GM12891 (cell line): ENCODE measurements at places on chromosomes 6 and 20.

DNA sequence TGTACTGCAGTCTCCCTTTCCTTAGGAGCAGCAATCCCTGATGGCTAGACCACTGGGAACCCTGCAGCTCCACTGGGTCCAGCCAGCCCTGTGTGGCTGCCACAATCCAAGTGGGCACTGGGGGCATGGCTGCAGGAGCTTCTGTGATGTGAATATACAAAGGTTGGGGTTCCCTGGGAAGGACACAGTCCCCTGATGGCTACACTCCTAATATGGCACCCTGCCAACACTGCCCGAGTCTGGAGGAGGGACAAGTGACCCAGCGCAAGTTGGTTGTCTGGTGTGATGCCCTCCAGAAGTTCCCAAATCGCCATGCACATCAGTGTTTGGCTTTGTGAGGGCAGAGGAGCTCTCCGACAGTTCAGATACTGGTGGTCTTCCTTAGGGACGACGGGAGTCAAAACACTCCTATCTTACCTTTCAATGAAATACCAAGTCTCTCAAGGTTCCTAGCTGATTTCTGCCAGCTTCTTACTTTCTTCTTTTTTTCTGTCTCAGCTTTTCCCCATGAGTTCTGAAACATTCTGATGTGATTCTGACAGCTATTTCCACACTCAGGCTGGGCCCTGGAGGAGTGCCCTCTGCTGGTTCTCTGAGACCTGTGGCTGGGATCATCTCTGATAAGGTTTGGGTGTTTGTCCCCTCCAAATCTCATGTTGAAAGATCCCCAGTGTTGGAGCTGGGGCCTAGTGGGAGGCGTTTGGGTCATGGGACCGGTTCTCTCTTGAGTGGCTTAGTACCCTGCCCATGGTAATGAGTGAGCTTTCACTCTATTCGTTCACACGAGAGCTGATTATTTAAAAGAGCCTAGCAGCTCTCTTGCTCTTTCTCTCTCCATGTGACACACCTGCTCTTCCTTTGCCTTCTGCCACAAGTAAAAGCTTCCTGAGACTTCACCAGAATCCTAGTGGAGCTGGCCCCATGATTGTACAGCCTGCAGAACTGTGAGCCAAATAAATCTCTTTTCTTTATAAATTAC is 15.5 kb upstream of the ZFP57 start:
- no peak for DNase-seq

- no peak for DNase-seq
These were observed 382.0 kb upstream of the CDH4 start for GRCh38 chr20:60870040-60870439.

GRCh38 chr6:131937226-131937625 is 13.9 kb downstream of the CCN2 start:
- no peak for DNase-seq

DNA sequence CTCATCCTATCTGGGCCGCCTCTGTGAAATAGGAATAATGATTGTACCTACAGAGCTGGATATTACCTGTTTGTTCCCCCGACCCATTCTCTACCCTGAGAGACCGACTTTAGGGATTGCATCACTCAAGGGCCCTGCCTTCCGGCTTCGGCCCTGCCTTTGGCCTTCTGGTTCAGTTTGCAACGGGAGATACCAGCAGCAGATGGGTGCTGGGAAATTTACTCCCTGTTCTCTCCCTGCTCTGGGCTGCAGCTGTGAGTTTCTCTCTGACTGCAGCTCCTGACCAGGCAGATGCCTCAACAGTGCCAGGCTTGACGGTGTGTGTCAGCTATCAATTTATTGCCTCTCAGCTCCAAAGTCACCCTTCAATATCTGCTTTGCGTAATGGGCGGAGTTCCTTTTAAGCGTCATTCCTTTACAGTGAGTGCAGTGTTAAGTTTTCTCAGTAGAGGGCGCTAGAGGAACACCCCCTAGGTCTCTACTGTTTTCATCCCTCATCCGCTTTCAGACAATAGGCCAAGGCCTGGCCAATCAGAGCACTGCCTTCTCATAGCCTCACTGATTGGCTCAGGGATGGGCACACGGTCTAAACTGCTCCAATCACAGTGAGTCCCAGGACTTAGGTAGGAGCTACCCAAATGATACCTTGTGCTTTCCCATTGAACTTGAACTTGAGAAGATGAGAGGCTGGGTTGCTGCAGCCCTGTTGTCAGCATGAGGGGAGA is 30.0 kb downstream of the KCNG1 start:
- DNase-seq: peak; percentile 48

DNA sequence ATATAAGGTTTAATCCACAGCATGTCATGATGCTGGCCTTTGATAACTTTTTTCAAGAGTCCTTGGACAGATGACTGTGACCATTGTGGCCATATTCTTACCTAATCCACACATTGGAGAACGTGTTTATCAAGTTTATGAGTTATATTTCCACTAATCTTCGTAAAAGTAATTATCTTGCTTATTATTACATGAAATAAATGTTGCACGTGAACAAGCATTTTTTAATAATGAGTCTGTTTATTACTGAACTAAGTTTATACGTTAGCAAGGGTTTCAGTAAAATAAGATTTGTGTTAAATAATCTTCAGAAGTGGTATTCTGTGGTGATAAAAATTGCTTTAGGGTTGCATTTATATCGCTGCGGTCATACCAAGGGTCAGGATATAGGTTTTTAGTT is 107.1 kb downstream of the SCAF8 start:
- DNase-seq: no peak

DNA sequence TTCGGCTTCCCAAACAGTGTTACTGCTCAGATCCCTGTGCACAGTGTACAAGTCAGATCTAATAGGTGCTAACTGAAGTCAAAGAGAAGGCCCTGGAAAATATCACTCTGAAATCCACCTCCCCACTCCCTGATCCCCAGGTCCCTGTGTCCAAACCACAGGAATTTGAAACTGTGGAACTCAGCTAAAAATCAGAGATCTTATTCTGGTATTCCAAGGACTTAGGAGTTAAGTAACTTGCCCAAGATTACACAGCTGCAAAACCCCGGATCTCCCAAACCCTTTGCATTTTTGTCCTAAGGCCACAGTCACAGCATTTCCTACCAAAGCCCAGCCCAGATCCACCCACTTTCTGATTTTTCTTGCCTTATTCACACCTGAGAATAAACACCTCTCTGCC is 32.3 kb upstream of the SLC23A2 start:
- DNase-seq: no peak

- no peak for DNase-seq
These were observed 39.5 kb upstream of the THBS2 start for GRCh38 chr6:169293196-169293595.

- DNase-seq: no peak
These were observed 63.8 kb upstream of the DYNLRB1 start for GRCh38 chr20:34452281-34452982.

DNA sequence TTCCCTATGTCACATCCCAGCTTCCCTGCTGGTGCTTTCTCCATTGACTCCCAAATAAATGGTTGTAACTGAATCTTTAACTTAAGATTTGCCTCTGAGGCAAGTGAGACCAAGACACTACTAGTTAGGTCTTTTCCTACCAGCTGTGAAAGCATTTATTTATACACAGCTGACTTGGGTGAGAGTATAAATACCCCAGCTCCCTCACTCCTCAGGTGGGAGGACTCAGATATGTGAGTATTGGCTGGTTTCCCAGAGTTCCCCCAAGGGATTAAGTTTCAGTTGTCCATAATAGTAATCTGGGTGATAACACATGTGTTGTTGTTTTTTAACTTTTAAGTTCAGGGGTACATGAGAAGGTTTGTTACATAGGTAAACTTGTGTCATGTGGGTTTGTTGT is 49.8 kb downstream of the CFAP61 start:
- no peak for DNase-seq

DNA sequence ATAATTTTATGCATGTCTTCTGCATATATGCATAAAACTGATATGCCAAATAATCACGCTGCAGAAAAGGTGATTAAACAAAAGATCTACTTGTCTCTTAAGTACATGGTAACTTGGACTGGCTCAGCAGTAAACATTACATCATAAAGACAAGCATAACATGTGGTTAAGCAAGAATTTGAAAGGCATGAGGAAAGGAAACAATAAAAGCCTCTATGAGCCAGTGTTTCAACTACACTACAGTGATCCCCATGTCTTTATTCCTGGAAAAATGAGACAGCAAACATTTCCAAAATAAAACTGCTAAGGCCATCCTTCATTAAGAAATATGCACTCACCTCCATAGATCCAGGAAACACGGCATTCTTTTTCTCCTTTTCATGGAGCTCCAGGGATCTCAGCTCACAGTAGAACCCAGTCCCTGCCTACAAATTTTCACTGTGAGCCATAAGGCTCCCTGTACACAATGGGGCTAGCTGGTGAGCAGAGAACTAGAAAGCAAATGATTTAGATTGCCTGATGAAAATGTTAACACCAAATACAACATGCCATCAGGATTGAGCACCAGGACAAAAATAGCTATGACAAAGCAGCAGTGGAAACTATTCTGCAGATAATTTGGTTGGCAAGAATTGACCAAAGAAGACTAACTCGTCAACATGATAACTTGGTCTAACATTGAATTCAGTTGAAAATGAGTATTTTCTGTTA is 156.1 kb downstream of the COL21A1 start:
- no peak for DNase-seq

- DNase-seq: no peak
These were observed 180.6 kb downstream of the EYA2 start for GRCh38 chr20:47075263-47075662.

DNA sequence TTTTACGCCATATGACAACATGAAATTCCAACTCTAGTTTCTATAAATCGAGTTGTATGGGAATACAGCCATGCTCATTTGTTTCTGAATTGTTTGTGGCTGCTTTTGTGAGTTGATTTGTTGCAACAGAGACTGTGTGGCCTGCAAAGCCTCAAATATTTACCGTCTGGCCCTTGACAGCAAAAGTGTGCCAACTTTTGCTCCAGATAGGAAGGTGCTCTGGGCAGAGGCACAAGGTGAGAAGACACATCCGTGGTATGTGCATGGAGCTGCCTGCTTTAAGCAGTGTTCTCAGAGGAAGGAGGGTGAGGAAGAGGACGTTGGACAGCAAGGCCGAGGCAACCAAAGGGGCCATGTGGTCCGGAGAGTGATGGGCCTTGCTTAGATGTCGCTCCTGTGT is 57.4 kb downstream of the IYD start:
- DNase-seq: no peak

DNA sequence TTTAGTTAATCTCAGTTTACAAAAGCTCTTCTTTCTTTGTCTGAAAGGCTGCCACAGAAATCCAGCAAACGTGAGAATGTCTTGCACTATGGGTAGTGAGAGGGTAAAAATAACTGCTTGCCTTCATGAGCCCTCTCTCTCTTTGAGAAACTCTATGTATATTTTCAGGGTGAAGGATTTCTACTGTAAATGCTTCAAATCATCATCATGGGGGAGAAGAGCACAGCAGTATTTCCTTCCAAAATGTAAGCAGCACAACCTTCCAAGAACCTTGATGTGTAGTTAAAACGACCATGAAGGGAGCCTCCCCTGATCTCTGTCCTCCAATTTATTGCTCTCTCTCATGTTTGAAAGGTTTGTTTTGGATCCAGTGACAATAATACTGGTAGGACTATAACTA is 141.3 kb upstream of the CENPW start:
- no peak for DNase-seq

DNA sequence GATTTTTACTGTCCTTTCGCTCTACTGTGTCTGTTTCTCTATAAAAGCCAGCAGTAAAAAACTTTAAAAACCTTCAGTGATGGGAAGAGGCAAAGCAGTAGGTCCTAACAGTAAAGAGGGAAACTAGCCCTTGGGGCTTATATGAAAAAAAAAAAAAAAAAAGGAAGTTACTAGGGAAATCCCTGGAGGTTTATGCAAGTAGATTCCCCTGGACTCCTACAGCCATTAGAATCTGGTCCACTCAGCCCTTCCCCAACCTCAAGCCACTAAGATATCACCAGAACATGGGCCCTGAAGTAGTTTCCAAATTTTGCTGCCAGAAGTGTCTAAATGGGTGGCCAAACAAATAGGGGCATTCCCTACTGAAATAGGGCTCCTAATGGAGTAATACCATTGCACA is 70.5 kb upstream of the HINT3 start:
- no peak for DNase-seq

DNA sequence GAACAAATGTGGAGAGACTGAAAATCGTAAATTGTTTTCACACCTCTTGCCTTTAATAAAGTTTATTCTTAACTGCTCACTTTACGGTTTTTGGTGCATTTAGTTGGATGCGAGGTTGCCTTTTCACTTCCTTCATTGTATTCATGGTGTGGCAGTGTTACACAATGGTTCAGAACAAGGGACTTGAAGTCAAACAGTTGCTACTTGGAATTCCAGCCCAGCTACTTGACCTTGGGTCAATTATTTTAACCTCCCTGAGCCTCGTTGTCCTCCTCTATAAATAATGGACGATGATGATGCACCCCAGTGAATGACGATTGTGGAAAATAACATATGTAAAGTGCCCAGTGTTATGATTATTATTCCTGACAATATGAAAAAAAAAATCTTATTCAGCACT is 72.3 kb downstream of the CARMIL1 start:
- no peak for DNase-seq

GRCh38 chr6:20302702-20303251 is 90.5 kb upstream of the MBOAT1 start:
- DNase-seq: no peak

- peak; percentile 55 for DNase-seq
These were observed 747 bp upstream of the PTPRA start for GRCh38 chr20:2872459-2873009.

DNA sequence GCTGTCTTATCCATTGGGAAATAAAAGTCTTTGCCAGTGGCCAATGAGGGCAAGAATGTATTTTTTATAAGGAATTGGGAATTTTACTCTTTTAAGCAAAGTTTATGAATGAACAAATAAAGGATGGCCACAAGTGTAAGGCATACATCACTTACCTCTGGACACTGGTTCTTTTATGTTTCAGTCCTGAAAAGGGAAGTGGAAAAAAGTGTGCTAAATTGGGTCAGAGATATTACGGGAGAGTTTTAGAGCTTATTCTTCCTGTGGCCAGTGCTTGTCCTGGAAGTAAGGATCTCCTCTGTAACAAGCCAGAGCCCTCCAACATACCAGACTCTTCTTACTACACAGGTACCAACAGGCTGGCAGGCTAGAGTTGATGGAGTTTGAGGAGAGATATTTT is 22.5 kb upstream of the RIPK1 start:
- no peak for DNase-seq

DNA sequence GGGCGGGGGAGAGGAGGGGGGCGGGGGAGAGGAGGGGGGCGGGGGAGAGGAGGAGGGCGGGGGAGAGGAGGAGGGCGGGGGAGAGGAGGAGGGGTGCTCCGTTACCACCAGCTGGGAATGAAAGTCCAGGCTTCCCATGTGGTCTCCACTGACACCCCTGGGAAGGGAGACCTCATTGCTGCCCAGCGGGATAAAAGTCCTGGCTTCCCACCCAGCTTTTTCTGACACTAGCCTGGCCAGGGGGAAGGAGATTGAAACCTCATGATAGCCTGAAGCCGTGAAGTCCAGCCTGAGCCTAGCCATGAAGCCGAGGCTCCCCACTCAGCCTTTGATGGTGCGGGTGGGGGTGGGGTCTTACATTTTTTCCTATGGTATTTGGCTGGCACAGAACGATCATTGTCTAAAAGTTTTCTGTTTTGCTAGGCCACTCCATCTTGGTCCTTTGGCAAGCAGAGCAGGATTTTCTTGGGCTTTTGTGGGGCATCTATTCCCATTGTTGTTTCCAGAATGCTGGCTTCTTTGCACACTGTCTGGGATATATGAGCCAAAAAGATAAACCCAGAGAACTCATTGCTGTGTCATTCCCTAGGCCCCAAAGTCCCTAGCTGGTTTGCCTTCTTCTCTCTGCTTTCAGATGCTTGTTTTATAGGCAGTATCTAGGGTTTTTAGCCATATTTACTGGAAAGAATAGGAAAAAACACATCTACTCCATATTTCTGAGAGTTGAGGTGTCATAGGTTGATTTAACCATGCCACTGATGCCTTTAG is 67.9 kb upstream of the RNF24 start:
- DNase-seq: no peak

- DNase-seq: no peak
These were observed 107.8 kb downstream of the NFATC2 start for GRCh38 chr20:51434580-51435247.
